ENCODE measurements at places on chromosomes 11 and 22.
A peak's percentile ranks its signal among the peaks of the same experiment; 100 is the strongest.

GRCh38 chr11:128417607-128418324 lies 169.6 kb downstream of the ETS1 start:
- no peak for DNase-seq

DNA sequence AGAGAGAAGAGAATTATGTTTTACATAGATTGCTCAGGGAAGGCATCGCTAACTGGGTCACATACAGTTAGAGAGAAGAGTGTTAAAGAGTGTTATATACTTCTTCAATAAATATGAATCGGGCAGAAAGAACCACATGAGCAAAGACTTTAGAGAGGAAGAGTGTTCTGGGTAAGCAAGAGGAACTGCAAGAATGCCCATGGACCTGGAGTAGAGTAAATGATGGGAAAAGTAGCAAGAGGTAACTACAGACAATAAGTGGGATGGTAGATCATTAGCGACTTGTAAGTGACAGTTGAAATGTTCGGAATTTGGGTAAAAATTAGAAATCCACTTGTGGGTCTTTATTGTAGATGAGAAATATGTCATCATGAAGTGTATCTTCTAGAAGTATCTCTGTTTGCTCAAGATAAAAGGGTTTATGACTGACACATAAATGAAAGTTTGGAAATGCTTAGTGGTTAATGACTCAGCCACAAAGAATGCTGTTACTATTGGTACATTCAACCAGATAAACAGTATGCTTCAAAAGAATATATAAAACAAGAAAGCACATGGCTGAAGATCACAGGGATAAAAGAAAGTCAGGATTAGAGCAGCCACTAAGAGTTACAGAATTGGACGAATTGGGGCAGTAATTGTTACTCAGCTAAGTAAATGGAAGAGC lies 229.3 kb downstream of the CASP12 start:
- DNase-seq, result peak; percentile 52

DNA sequence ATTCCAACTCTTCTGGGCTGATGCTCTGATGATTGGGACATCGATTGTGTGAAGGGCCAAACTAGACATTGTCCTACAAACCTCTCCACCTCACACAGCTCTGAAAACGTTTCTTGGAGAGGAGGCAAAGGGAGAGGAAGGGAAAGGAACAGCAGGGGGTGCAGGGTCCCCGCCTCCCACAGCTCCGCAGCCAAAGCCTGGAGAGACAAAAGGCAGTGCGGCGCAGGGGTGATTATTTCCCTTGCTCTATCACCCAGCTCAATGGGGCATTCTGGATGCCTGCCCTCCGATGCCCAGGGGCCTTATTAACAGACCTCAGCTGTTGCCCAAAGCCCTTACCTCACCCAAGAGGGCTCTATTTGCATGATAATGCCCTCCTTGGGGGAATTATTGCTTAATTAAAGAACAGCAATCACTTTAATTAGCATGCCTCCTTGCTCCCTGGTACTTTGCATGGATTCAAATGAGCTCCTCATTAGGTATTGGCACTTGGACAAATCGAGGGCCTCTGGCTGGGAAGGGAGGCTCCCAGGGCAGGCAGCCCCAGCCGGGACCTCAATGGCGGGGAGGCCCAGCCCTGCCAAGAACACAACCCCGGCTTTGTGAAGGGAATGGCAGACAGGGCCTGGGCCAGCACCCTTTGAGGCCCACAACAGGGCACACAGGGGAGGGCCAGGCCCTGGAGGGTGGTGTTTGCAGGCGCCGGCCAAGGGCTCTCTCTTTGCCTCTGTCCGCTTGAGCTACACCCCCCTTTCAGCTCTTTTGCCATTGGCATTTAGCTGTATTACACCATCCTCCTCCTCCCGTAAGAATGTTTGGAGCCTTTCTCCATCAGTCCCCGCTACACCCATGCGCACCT lies 19.8 kb upstream of the CDON start:
- no peak for DNase-seq

DNA sequence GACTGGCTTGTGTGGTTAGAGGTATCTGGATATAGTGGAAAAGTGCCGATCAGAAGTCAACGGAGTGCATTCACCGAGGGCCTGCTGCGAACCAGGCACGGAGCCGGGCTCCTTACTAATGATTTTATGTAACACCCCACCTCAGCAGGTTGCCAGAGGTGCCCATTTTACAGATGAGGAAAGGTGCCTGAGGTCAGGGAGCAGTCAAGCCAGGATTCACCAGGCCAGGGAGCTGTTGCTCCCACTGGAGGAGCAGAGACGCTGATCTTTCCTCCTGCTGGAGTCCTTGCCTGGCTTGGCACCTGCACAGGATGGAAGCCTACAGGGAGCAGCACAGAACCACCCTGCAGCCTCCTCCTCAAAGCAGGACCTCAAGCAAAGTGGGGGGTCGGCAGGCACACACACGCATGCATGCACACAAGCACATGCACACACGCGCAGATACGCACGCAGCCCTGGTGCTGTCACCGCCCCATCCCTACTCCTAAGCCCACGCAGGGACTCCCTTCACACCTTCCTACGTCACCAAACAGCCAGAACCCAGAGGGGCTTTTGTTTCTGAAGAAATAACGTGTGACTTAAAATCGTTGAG lies 16.2 kb downstream of the RSPH14 start:
- DNase-seq, result no peak

DNA sequence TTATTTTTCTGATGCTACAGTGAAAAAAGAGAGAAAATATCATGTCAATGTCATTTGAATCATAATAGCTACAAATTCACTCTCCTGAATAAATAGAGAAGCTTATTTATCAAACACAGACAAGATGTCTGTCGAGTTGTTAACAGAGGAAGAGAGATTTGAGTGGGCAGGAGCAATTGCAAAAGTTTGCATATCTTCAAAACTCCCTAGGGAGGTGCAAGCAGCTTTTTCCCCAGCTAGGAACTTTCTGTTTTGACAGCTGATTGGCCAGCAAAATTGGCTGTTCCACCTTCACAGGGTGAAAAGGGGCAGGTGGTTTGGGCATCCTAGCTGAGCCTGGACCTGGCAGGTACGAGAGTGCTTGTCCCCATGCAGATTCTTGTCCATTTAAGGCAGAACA lies 98.2 kb downstream of the NTM start:
- no peak for DNase-seq

GRCh38 chr11:20934516-20934915 lies 265.1 kb downstream of the NELL1 start:
- DNase-seq, result no peak

GRCh38 chr11:46382646-46383403 lies 1.4 kb downstream of the MDK start:
- DNase-seq, result no peak

DNA sequence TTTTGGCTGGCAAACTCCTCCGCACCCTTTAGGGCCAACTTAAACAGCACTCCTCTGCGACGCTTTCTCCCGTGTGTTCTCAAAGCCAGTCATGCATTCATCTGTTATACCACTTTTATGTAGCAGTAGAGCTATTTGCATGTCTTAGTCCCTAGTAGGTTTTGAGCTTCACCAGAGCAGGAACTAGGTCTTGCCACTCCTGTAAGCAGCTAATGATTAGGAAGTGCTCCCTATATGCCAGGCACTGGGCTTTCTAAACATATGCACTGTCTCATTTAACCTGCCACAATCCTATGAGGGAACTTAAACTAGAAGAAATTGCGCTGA lies 180.8 kb downstream of the DBX1 start:
- DNase-seq, result no peak

DNA sequence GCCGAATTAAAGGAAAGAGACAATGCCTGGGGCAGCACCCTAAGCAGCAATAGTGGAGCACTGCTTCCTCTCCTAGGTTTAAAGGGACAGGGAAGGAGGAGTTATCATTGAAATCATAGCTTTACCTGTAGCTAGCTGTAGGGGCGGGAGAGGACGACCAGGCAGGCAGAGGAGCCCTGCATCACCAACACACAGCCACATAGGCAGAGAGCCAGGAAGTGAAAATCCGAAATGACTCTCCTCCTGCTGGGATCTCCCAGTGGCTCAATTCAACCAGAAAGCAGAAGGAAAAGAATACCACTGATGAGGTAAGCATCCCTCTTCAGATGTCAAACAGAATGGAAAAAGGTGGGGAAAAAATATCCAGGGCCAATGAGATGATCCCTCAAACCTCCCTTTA lies 20.4 kb downstream of the MRGPRX4 start:
- DNase-seq, result no peak

GRCh38 chr22:19961868-19962245 lies 20.2 kb upstream of the TXNRD2 start:
- DNase-seq, result no peak

DNA sequence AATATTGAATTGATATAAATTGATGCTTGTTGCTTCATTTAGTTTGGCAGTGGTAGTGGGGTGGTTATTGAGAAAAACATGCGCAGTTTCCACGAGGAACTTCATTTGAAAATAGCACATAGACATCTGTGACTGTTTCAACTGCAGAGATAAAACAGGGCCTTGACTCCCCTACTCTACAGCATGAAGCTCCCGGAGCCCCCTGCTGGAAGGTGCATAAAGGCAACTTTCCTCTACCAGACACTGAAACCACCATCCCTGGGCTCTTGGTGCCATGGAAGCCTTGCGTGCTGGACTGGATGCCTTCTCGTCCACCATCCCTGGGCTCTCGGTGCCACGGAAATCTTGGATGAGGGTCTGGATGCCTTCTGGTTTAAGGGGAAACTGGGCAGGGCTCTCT lies 195.9 kb downstream of the CSNK2A3 start:
- DNase-seq, result no peak

DNA sequence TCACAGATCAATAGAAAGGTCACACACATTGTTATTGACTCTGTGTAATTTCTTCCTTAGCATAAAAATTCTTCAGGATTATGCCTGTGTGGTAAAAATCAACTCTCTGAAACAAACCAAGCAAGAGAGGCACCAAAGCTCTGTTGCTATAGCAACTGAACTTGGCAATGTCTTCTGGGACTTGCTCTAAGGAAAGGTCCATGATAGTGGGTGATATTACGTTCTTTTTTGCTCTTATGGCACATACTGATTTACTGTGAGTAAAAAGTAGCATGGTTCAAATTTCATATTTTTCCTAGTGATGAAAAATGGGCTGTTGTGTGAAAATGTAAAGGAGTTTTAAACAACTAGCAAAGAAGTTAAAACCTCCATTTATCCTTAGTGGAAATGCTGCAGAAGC lies 66.4 kb downstream of the SVIP start:
- DNase-seq, result no peak

- DNase-seq, result peak; percentile 70
Measured at GRCh38 chr11:27215471-27216269, 147.3 kb downstream of the CCDC34 start.

- DNase-seq, result no peak
Measured at GRCh38 chr11:121214861-121215260, 77.7 kb upstream of the SC5D start.

DNA sequence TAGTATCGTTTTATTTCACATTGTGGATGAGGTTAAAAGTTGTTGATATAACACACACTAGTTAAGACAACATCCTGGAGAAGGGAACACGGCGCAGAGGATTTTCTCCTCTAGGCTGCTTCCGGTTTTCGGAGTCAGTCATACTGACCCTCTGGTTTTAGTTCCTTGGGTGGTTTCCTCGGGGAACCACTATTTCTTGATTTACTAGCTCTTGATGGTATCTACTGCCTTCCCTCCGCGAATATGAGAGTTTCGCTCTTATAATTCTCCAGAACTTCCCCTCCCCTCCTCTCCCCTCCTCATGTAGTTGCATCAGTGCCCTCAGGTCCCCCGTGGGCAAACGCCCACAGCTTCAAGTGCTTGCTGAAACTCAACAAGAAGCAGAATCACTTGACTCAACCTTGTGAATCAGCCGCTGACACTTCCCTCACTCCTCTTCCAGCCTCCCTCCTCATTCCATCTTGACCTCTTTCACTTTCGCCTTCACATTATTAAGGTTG lies 15.9 kb upstream of the APOBEC3A start:
- no peak for DNase-seq

DNA sequence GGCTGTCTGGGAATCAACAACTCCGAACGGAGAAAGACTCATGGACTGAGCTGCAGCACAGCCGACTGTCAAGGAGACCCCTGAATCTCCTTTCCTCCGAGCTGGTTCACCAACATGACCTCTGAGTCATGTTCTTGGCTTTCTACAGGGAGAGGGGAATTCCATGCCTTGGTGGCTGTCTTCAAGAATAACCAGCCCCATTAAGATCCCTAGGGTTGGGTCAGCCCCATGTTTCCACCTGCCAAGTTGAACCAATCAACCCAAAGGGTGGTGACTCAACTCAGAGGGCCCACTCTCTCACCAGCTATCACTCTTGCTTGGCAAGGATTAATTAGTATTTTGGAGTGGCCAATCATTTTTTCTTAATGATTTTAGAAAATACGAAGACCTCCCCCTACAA lies 28.3 kb upstream of the IGSF22 start:
- no peak for DNase-seq

DNA sequence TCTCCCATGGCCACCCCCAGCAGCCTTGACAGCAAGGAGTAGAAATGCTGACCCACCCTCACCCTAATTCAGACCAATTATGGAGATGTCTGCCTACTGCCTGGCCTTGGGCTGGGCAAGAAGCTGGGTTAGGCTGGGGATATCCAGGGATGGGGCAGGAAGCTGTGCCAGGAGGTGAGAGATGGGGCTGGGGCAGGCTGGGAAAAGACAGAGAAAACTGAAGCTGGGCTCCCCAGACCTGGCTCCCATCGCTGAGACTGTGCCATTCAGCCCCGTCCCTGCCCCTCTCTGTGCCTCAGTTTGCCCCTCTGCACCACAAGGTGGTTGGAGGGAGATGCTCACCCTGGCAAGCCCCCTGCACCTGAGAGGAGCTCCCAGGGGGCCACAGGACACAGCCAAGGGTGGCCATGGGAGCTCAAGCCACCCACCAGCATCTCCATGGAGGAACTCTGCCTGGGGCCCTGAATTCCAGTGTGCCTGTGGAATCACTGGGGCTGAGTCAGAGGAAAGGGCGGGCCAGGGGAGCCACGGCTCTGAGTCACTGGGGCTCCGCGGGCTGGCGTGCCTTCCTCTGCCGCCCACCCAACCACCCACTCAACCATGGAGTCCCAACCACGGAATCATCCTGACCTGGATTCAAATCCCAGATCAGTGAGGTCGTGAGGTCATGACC lies 6.0 kb upstream of the CARD10 start:
- DNase-seq, result no peak

GRCh38 chr22:49170053-49170452 lies 657.6 kb downstream of the BRD1 start:
- no peak for DNase-seq

DNA sequence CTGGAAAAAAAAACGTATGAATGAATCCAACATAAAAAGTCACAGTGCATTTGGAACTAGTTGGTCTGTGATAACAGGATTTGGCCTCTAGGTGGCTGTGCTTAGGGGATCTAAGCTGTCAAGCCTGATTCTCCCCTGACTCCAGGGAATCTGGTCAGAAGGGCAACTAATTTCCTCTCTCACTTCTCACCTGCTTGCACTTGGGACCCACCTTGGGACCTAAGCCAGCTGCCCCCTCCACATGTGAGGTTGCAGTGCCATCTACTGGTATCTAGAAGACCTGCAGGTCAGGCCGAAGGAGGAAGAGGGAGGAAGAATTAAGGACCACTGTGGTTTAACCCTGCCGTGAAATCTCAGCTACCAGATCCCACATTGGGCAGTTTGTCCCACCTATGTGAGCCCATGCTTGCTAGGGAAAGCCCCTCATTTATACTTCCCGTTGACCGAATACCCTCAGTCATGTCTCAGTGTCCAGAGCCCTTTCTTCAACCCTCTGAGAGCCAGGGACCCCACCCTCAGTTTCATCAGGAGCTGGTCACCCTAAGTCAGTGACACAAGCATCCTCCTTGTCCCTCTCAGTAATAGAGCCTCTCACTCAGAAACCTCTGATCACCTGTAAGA lies 33.2 kb upstream of the CAVIN3 start:
- DNase-seq, result no peak
